Uterus (tissue), 4 donors: ENCODE measurements at places on chromosomes 7 and 10. TPM values are rescaled to one million over a fixed set of nuclear protein-coding genes. Genes with fewer than 3 reads are reported as not detected.

DNA sequence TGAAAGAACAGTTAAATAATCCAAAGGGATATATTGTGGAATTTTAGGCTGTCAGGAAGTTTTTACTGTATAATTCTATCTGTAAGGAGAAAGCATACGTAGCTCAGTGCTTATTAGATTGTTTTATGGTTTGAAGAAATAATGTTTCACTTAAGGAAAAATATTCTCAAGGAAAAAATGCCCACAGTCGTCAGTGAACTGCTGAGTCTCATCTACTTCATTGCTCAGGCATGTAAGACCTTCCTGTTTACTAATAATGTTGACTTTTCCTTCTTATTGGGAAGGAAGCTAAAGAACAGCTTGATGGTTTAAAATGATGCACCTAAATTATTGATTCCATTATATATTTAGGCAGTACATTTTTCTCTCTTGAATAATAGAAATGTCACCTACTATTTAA, 304.2 kb downstream of the SDK1 start:
- H3K36me3 ChIP-seq, result no peaks in the 10 kb centered on the region
- no peak overlapping the region for H3K27ac ChIP-seq
- no peak for DNase-seq
- H3K4me1 ChIP-seq, result no peaks in the 10 kb centered on the region

Gene ADAM12
- 0.64 TPM for total RNA-seq

Gene DOCK4
- 217 TPM for total RNA-seq

GRCh38 chr10:63133821-63134557, 861 bp downstream of the NRBF2 start:
- H3K27me3 ChIP-seq, result no peaks in the 10 kb centered on the region
- H3K4me1 ChIP-seq, result peaks cover 11% of the 10 kb centered on the region
- peak overlapping the region; percentile 85 for H3K27ac ChIP-seq
- H3K36me3 ChIP-seq, result no peaks in the 10 kb centered on the region

- peak overlapping the region; percentile 46 for H3K27ac ChIP-seq
- no peaks in the 10 kb centered on the region for H3K27me3 ChIP-seq
- H3K4me3 ChIP-seq, result no peak overlapping the region
- DNase-seq, result no peak
Observed at GRCh38 chr10:117499248-117500105, 43.1 kb upstream of the EMX2 start.

GRCh38 chr10:90707657-90708056, 150.2 kb downstream of the HTR7 start:
- no peak for DNase-seq
- no peak overlapping the region for H3K4me3 ChIP-seq
- no peaks in the 10 kb centered on the region for H3K27me3 ChIP-seq
- H3K27ac ChIP-seq, result no peak overlapping the region
- H3K36me3 ChIP-seq, result no peaks in the 10 kb centered on the region

DNA sequence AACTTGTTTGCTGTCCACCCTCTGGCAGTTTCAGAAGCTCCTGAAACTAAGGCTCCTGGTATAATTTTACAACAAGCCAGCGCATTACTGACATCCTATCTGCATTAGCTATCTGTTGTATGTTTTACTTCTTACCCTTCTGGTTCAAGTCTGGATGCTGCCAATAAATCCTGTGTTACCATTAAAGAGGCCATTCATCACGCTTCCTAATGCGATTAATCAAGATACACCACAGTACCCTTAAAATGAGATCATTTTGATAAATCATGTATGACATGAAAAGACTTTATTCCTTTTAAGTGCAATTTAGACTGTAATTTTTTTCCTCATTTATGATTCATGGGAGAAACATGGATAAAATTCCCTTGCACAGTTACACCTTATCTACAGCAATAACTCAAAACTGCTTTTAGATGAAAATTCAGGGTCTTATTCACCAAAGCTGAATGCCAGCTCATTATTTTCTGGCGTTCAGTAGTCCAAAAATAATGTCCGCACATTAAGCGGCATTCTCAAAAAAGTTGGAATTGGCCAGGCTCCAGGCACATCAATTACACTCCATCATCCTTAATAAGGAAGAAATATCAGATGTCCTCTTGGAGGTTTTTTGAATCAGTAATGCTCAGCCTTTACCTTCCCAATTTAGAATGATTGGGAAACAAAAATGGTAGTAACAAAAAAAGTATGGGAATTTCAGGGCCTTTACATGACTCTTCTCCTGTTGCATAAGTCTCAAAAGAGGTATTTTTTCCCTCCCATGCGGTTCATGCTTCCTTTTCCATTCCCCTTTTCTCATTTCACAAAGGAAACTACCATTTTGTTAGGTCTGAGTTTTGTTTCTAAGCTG, 878.5 kb downstream of the LRMDA start:
- H3K36me3 ChIP-seq, result no peaks in the 10 kb centered on the region
- peak overlapping the region; percentile 62 for H3K27ac ChIP-seq
- no peak overlapping the region for H3K4me3 ChIP-seq
- peaks cover 17% of the 10 kb centered on the region for H3K4me1 ChIP-seq
- H3K27me3 ChIP-seq, result no peaks in the 10 kb centered on the region

DNA sequence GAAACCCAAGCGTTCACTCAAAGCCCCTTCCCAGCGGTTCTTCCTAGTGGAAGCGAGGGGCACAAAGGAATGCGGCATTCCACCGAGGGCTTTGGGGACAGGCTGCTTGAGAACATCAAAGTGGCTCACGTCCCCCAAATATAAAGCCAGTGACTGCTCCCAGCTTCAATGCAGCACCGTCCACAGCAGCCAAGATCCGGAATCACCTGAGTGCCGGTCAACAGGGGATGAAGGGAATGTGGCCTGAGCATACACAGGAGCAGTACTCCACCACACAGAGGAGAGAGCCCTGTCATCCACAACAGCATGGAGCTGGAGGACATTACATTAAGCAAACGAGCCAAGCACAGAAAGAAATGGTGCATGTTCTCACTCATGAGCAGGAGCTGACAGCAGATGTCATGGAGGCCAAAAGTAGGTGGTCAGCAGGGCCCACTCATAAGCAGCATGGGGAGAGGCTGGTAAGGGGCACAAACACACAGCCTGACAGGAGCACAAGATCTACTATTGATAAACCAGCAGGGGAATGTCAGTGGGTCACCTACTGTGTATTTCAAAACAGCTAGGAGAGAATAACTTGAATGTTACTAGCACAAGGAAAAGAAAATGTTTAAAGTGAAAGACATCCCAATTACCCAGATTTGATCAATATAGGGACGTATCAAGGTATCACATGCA, 79.5 kb downstream of the DIP2C start:
- no peak overlapping the region for H3K4me3 ChIP-seq
- H3K27me3 ChIP-seq, result no peaks in the 10 kb centered on the region
- no peak for DNase-seq
- H3K27ac ChIP-seq, result no peak overlapping the region
- H3K36me3 ChIP-seq, result no peaks in the 10 kb centered on the region

DNA sequence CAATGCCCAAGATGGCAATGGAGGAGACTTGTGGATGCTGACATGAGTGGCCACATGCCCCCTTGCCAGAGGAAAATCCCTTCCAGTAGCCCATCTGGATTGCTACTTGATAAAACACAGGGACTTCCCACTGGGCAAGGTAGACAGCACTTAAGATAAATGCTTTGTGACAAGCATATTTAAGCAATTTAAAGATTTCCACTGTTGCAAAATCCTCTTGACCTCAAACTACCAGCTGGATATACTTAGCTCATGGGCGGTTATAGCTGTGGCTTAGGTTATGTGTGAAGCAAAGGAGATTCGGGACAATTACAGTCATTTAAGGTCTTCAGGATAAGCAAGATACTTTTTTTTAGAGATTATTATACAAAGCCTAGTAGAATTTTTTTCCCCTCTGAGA, 238.1 kb downstream of the BMPER start:
- no peak overlapping the region for H3K27ac ChIP-seq
- H3K4me3 ChIP-seq, result no peak overlapping the region
- no peak for DNase-seq

- no peak for DNase-seq
- no peaks in the 10 kb centered on the region for H3K4me1 ChIP-seq
- no peak overlapping the region for H3K4me3 ChIP-seq
Observed at GRCh38 chr10:94076325-94076841, 82.7 kb downstream of the PLCE1 start.

Gene ASB10
- not detected for total RNA-seq

DNA sequence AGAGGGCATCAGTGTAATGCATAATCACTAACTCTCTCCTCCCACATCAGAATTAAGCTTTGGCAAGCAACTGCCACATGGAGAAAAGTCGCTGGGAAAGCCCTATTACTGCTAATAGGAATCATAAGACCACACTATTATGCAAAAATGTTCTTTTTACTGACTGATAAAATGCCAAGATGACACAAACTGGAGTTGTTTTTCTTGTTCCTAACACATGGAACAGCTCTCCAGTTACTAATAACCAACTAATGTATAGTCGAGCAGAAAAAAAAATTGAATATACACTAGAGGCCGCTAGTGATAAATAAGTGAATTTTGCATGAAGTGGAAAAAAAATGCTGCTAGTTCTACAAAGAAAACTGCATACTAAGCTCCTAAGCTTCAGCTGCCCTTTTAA, 165.6 kb downstream of the TPK1 start:
- DNase-seq, result no peak
- no peaks in the 10 kb centered on the region for H3K36me3 ChIP-seq
- H3K4me1 ChIP-seq, result no peaks in the 10 kb centered on the region
- H3K4me3 ChIP-seq, result no peak overlapping the region

DNA sequence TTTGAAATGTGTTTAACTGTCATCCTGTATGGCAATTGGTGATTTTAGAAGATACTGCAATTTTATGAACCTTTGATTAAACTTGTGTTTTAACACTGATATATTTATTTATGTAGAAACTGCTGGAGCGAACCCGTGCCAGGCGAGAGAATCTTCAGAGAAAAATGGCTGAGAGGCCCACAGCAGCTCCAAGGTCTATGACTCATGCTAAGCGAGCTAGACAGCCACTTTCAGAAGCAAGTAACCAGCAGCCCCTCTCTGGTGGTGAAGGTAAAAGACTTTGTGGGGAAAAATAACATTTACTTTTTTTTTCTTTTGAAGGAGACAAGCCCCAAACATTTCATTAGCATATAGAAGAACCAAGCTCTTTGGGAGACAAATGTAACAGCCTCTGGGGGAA, 6.5 kb downstream of the ANLN start:
- no peak overlapping the region for H3K27ac ChIP-seq
- no peaks in the 10 kb centered on the region for H3K27me3 ChIP-seq
- no peaks in the 10 kb centered on the region for H3K4me1 ChIP-seq
- no peak for DNase-seq
